Stimulated activated CD4-positive, alpha-beta T cell treated with anti-CD3 and anti-CD28 coated beads, Interleukin-15, amount 100 ng/mL, for 1 hour (primary cell): ENCODE measurements at places on chromosomes 2 and 18.

GRCh38 chr18:37430357-37431076 is 135.1 kb downstream of the CELF4 start:
- no peak for DNase-seq

- DNase-seq, result no peak
These were observed 25.7 kb upstream of the RAB6D start for GRCh38 chr2:131389657-131390056.

GRCh38 chr2:159989249-159989648 is 73.2 kb downstream of the PLA2R1 start:
- no peak for DNase-seq

DNA sequence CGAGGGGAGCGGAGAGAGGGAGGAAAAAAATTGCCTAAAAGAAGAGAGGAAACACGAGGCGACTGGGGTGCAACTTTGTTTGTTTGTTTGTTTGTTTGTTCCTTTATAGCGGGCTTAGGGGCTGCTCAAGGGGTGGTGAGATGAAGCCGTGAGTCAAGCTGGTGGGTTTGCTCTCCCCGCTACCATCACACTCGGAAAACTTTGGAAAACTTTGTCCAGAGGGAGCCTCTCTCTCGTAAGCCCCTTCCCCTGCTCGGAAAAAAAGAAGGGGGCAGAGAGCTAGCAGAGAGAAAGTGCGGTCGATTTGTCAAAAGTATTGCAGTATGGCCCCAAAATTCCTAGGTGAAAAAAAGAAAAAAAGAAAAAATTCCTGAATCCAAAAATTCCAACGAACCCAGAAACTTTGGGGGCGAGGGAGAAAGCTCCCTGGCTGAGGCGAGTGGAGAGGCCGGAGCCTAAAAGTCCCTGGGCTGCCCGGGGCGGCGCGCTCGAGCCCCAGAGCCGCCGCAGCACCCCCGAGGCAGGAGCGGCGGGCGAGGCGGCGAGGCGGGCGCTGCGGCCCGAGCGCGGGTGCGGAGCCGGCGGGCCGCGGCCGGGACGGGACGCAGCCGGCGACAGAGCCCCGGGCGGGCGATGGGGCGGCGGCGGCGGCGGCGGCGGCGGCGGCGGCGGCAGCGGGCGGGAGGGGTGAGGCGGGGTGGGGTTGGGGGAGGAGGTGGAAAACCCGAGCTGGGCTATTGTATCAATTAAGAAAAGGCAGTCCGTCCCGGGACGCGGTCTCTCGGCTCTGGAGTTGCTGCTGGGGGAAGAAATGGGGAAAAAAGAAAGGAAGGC is 558 bp upstream of the CYP26B1 start:
- DNase-seq, result no peak

DNA sequence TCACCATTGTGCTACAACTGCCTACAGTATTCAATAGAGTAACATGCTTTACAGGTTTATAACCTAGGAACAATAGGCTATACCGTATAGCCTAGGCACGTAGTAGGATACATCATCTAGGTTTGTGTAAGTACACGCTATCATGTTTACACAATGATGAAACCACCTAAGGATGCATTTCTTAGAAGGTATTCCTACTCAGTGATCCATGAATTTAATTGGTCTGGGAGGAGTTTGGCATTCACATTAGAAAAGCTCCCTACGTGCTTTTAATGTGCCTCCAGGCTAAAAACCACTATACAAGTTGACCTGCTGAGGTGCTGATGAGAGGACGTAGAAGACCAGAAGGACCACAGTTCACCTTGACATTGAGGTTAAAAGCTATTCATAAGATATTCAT is 154.5 kb upstream of the LRRTM1 start:
- DNase-seq, result no peak

GRCh38 chr2:200367155-200367554 is 60.7 kb downstream of the SPATS2L start:
- no peak for DNase-seq

- DNase-seq, result no peak
These were observed 51.0 kb downstream of the WDPCP start for GRCh38 chr2:63537306-63537705.

GRCh38 chr2:226797289-226797988 is 2.2 kb downstream of the IRS1 start:
- no peak for DNase-seq

GRCh38 chr2:58649756-58650155 is 408.6 kb upstream of the FANCL start:
- DNase-seq, result no peak

- DNase-seq, result no peak
These were observed 118.8 kb downstream of the SETBP1 start for GRCh38 chr18:44799382-44799906.

DNA sequence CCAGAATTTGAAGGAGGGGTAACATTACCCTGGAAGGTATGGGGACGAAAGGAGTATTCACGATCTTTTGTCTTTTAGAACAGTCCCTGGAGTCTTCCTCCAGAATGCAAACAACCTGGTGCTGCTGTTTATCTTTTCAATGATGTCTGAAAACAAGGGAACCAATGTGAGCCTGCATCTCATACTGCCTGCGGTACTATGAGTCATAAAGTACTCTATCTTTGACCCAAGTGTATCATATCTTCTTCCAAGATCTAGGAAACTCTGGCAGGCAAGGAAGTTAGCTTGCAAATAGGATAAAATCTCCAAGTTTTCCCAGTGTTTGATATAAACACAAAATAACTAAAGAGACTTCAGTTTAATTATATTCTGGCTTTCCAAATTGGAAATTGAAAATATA is 968.5 kb downstream of the LRP1B start:
- no peak for DNase-seq

- no peak for DNase-seq
These were observed 45.1 kb upstream of the ATP6V1B1 start for GRCh38 chr2:70890469-70891065.

DNA sequence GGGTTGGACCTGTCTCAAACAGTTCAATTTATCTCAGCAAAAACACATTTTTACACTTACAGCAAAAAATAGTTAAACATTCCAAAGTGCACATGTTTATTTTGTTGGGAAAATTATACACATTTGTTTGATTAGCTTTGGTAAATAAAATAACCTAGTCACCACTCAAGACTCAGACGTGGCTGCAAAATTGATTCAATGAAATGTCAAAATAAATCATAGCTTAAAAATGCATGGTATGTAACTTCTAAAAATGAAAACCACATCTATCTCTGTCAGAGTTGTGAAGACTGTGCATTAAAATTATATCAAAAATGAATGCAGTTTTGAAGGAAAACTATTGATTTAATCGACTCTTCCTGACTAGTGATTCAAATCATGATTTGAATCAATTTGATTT is 56.7 kb downstream of the GALNT14 start:
- no peak for DNase-seq

DNA sequence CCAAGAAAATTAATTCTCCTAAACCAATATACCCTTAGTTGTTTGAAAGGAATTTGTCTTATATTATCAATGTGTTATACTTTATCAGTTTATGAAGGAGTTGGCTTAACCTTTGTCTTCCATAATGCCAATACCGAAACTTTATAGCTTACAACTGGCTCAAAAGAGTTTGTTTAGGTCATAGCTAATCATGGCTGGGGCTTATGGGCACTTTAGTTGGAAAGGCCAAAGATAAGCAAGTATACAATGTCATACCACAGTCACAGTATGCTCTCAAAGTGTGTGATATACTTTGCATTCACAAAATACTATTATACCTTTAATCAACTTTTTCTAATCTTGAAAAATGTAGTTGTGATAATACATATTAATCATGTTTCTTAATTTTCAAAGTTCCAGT is 2.3 kb downstream of the KLHL41 start:
- DNase-seq, result no peak

DNA sequence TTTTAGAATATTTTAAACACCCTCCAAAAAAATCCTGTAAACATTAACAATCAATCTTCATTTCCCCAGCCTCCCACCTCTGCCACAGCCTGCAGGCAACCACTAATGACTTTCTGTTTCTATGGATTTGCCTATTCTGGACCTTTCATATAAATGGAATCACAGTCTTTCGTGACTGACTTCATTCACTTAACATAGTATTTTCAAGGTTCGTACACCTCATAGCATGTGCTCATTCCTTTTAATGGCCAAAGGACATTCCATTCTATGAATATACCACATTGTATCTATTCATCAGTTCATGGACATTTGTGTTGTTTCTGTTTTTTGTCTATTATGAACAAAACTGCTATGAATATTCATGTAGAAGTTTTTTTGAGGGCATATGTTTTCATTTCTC is 48.5 kb downstream of the NAT8 start:
- no peak for DNase-seq

DNA sequence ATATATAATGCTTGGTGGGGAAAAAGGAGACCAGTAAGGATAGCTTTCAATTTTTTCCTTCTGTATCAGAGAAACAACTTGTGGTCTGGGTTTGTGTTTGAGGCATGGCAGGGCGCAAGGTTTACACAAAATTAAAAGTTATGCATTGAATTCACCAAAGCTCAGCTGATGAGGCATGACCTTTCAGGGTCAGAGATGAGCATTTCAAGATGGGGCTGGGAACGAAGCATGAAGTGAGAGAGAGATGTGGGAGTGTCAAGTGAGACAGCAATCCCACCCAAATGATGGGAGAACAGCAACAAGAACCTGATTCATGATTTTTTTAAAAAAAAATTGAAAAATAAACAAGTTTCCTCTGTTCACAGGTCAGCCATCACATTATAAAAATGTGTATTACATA is 4.9 kb downstream of the GPR55 start:
- DNase-seq, result no peak

DNA sequence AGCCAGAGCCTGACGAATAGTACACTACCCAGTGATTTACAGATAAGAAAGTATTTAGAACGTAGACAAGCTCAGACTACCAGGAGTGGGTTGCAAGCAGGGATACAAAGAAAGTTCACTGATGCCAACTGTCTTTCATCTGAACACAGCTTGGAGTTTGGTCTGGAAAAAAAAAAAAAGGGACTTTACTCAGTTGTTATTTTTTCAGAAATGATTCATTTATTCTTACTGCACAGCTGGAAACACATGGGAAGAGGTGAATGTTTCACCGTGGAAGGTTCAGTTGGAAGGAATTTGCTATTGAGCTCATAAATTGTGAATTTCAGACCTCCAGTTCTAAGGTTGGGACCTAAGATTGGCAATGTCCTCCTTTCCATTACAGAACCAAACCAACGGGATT is 259.7 kb downstream of the ETAA1 start:
- no peak for DNase-seq

DNA sequence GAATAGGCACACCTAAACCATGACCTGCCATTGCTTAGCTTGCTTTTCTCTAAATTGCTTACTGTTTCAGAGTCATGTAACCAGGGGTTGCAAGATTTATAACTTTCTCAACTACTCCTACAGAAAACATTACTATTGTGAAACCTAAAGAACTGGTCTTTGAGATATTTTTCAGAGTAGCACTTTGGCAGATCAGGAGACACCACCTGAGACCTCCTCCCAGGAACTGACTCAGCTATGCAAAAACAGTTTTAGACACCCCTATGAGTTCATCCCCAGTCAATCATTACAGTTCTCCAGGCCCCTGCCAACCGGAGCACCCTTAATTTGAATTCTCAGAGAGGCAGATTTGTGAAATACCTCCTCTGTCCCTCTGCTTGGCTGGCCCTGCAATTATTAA is 80.3 kb downstream of the MBOAT2 start:
- DNase-seq, result no peak

DNA sequence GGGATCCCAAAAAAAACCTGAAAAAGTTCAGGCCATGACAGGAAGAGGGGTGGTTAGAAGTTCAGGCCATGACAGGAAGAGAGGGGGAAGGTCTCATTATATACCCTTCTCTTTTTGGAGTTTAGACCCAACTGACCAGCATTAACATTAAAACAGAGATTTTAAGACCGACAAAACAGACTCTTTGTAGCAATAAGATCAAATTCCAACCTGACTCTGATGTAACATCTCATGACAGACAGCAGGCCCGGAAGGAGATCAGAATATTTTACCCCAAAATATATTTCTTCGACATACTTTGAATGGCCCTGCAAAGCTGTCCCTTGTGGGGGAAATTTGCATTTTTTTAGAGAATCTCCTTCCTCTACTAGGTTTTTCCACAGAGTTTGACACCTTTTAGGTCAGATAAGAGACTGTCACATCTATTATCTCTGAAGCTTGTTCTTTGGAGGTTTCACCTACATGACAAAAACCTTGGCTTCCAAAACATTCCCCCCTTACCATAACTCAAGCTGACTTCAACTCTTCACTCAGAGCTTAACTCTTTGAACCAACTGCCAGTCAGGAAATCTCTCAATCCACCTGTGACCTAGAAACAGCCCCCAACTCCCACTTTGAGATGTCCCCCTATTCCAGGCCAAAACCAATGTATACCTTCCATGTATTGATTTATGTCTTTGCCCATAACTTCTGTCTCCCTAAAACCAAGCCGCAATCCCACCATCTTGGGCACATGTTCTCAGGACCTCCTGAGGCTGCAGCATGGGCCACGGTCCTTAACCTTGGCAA is 51.0 kb upstream of the B3GNT2 start:
- no peak for DNase-seq

DNA sequence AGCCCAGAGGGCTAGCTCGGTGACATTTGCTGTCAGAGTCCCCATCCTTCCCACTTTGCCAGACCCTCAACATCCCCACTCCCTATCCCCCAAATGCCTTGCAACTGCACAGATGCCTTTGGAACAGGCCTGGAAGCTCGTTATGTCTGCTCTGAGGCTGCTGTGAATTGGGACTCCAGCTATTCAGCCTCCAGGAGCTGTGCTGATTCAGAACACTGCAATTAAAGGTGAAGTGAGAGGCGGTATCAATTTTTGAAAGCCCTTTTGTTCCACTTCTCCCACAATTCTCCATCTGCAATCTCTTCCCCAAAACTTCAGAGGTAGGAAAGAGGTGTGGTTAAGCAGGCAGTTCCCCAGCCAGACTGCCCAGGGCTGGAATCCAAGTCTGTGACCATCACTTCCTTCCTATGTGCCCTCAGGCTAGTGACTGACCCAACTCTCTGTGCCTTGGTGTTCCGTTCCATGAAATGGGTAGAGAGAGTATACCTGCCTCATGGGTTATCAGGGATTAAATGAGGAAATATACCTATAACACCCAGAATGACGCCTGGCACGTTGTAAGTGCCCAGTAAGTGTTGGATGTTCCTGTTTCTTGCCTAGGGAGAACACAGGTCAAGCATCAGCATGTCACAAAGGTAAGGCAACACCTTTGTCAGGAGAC is 17.5 kb downstream of the NOSTRIN start:
- DNase-seq, result no peak

GRCh38 chr2:239908744-239909143 is 116.4 kb downstream of the NDUFA10 start:
- no peak for DNase-seq
